ENCODE measurements at places on chromosomes 1 and 21. TPM values are rescaled to one million over a fixed set of nuclear protein-coding genes. Genes with fewer than 3 reads are reported as not detected.

- no peak for DNase-seq
These were observed 309.4 kb downstream of the BRINP3 start for GRCh38 chr1:190168116-190168892.

DNA sequence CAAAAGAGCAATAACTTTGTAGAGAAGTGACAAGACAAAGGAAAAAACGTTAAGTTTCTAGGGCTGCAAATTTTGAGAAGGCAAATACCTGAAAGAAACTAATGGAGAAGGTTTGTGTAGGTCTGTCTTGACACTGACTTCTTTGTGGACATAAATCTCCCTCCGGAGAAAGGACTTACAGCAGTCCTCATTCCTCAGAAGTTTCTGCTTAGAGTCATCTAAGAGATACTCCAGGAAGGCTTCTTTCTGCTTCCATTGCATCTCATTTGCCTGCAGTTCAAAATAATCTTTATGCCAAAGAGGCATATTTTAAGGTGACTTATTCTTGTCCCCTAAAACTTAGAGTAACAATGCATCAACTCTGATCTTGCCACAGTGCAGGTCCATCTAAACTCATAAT is 4.4 kb upstream of the C4BPB start:
- no peak for DNase-seq

DNA sequence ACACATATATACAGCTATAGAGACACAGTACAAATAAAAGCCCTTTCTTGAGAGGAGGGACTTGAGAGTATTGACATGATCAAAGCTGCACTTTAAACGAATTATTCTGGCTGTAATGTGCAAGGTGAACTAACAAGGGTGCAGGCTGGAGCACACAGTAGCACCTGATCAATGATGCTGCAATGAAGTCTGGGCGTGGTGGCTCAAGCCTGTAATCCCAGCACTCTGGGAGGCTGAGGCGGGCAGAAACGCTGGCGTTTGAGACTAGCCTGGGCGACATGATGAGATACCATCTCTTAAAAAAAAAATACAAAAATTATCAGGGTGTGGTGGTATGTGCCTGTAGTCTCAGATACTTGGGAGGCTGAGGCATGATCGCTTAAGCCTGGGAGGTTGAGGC is 14.1 kb upstream of the CTH start:
- no peak for DNase-seq

GRCh38 chr1:81703756-81704463 is 96.8 kb upstream of the ADGRL2 start:
- DNase-seq = no peak

- no peak for DNase-seq
These were observed 600.8 kb upstream of the CXADR start for GRCh38 chr21:16912075-16912474.

GRCh38 chr1:232613752-232614381 is 16.1 kb downstream of the SIPA1L2 start:
- no peak for DNase-seq

DNA sequence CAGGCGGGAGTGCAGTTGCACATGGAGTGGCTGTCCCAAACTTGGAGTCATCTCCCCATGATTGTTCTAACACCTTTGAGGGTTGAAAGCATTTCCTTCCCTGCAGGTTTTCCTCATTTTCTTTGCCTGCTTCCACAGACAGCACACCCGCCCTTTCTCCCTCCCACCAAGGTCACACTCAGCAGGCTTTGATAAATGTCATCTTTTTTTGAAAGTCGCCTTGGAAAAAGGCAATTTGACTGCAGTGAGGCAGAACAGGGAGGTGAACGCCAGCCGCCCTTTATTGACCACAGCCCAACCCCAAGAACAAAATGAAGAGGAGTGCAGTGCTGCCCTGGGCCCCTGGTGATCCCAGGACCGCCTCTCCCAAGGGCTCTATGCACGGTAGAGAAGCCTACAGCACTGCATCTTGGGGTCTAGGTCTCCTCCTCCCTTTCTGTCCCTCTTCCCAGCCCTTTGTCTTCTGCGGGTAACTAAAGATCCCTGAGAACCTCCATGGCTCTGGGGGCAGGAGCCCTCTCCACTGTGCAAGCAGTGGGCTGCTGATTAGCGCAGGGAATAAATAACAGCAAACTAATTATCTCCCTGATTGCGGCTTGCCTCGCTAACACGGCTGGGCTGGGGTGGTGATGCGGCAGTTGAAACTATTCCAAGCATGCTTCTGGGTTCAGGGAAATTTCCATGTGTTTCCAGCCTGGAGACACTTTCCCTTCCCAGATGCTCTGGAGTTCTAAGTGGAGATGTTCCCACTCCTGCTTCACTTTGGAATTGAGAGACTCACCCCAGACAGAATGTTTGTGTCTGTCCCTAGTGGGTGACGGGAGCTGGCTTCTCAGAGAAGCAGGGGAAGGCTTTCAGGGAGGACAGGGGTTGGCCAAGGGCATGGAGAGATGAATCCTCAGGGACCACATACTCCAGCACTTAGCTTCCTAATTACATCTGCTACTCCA is 11.8 kb upstream of the AMIGO1 start:
- no peak for DNase-seq

The KCNC4 gene
- total RNA-seq = 5.1 TPM

The LDLRAD1 gene
- not detected for total RNA-seq

The B3GALT2 gene
- 2.9 TPM for total RNA-seq

The ARTN gene
- not detected for total RNA-seq

All from dermis blood vessel endothelial cell (primary cell).